ENCODE measurements at places on chromosomes 6 and 20.

- no peak for DNase-seq
Observed at GRCh38 chr20:48538058-48538825, 289.6 kb downstream of the PREX1 start.

- no peak for DNase-seq
Observed at GRCh38 chr20:38706509-38706908, 17.8 kb upstream of the SLC32A1 start.

DNA sequence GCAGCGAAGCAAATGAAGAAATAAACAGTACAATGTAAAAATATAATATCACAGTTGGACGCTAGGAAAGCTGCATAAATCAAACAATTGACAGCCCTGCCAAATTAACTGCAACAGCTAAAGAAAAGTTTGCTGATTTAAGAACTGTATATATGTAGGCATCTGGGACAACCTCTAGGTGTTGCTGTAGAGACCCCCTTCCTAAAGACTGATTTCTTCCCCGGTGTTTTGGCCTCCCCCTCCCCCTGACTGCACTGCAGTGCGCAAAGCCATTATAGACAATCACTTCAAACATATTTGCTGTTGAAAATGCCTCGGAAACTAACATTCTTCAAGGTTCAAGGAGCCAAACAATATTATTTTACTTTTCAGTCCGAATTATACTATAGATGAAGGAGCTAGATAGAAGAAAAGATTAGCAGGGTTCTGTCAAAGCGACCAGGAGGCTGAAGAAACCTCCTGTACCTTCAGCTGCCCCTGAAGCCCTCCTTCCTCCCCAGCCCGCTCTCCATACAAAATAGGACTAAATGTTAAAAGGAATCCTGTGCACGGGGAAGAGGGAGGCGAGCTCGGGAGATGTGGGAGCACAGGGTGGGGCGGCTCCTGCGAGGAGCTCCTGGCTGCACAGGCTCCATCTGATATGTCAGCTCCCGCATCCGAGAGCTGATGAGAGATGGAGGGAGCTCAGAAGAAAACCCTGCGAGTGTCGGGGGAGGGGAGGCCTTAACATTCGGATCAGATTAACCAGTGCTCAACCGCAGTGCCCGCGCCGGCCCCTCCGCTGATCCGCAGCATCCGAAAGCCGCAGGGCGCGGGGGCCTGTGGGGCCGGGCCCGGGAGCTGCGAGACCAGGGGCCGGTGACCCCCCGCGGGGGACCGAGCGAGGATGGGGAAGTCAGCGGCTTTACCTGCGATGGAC, 822 bp downstream of the ELOVL4 start:
- no peak for DNase-seq

DNA sequence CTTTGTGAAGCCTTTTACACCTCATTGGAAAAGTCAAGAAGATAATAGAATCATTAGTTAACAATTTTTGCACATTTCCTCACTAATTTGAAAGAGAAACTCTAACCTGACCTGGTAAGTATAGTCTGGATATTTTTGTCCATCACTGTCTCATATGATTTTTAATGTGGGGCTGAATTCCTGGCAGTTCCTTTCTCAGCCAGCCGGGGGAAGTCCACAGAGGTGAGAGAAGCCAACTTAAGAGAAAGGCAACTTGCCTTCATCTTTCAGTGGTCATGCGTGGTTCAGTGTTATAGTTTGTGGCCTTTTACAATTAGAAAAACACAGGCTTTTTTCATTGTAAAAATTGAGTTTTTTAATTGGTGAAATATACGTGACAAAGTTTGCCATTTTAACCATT, 80.6 kb downstream of the CDYL start:
- no peak for DNase-seq

DNA sequence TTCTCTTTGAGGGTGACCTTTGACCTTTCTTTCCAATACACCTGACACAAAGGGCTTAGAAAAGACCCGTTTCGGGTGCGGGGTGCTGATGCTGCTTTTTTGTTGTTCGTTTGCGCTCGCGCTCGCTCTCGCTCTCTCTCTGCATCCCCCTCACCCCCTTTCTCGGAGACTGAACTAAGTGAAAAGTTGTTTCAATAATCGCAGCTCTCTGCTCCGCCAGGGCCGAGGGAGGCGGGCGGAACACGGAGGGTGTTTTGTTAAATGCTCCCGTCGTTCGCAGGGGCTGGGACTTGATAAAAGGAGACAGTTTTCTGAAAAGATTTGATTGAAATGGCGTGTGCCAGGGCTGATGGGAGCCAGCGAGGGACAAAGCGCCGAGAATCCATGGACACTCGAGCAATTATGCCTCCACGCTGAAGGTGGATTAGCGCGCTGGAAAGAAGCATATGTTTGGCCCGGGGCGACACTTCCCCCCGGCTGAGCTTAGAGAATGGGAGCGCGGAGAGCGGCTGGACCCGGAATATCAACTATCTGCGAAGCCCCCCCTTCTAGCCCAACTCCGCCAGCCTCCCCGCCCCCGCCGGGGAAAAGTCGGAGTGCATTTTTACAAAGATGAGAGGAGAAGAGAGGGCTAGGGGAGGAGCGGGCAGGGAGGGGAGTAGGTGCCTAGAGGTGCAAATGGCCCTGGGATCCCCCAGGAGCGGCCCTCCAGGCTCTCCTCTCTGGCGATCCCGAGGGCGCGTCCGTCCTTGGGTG, 25.0 kb downstream of the TFAP2A start:
- DNase-seq: no peak

DNA sequence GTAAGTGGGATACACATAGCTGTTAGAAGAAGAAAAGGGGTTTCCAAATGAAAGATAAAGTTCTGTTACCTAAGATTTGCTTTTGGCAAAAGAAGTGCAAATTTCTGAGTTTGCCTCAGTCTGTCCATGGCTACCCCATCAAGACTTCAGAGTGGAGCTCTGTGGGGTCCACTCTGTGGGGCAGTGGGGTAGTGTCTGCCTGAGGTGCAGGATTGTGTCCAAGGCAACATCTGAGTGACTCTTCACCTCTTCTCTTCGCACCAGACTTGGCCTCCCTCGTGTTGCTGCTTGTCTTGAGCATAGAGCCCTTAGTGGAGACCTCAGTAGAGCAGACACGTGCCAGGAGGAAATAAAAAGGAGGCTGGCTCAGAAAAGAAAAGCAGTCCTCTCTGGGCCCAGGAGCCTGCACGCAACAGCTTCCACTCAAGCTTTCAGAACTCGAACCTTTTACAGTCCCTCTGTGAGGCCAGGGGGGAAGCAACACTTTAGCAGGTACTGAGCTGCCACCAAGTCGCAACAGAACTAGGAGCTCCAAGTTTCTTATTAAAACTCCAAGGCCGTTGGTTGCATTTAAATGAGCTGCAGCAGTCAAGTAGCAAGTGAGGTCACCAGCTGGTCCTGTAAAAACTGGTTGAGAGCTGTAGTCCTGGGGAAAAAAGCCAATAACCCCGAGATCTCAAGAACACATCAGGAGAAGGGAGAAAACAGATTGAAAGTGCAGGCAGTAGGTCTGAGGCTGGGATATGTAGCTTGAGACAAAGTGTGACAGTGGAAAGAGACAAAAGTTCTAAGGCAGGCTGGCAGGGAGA, 413.5 kb downstream of the CDC5L start:
- no peak for DNase-seq

- no peak for DNase-seq
Observed at GRCh38 chr20:37299718-37300528, 10.5 kb downstream of the MANBAL start.

DNA sequence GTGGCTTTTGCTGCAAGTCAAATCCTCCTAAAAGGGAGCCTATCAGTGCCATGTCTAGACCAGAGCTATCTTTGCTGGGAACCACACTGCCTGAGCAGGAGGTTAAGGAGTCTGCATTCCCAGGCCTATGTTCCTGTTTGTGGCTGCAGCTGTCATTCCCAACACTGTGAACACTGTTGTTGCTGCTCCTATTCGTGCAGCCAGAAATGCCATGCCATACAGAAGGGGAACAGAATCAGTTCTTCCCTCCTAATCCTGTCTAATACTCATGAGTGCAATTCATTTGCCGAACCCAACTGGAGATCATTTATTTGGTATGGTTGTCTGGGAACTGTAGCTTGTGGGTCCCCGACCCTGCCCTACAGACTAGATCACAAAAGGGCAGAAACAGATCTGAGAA, 406.5 kb upstream of the GJE1 start:
- DNase-seq: no peak

- no peak for DNase-seq
Observed at GRCh38 chr6:72987301-72987700, 238.0 kb downstream of the KHDC1L start.

DNA sequence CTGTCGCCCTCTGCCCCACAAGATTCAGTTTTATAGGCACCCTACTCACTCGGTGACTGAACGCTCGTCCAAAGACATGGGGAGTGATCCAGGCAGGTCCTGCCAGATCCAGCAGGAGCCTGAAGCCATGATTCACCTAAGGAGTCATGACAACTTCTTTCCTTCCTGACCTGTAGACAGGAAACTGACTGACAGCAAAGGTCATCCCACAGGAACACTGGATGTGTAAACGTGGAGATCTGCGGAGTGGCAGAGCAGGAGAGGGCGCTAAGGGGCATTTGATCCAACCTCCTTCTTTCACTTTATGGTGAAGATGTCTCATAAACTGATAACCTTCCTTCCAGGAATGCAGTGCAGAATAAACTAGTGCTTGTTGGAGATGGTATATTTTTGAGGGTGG, 192.2 kb downstream of the GJA10 start:
- no peak for DNase-seq

DNA sequence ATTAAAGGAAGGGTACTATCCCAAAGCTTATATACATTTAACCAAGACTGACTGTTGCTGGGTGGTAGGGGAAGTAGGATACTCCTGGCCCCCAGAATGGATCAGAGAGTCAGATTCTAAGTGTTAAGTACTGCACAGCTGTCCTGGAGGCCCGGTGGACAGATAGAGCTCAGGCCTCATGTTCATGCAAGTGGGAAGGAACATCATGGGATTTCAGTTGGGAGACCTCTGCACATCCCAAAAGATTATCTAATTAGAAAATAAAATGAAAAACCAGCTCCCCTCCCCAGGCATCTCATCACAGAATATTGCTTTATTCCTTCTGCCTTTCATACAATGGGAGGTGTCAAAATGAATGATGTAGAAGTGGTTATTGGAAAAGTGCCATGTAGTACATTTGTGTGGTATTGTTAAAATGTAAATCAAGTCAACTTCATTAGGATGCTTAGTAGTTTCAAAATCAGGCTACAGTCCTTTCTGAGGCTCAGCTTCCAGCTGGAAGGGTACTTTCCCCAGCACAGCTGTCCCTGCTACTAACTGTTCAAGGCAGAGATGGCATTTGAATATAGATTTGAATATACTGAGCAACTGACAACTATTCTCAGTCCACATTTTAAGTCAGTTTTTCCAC, 82.9 kb downstream of the SLC35B3 start:
- no peak for DNase-seq

DNA sequence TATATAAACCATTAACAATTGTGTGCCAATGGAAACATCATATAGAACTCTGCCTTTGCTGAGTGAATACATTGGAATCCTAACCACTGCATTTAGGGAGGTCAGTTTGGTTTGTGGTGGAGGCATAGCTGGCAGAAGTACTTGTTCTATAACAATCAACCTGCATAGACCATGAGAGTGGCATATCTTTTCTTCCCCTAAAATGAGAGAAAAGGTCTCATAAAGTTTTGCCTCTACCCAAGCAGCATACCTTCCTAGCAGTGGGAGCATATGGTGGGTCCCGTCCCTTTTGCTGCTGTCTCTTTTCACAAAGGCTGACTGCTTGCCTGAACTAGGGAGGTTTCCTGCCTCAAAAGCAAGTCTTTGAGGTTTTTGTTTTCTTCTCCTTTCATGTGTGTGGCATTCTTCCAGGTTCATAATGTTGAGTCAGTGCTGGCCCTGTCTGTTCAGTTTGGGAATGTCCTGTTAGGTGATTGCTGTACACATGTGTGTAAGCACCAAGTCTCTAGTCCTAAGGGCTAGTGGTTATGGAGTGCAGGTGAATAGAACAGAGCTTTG, 61.2 kb upstream of the SUPT3H start:
- DNase-seq: no peak

DNA sequence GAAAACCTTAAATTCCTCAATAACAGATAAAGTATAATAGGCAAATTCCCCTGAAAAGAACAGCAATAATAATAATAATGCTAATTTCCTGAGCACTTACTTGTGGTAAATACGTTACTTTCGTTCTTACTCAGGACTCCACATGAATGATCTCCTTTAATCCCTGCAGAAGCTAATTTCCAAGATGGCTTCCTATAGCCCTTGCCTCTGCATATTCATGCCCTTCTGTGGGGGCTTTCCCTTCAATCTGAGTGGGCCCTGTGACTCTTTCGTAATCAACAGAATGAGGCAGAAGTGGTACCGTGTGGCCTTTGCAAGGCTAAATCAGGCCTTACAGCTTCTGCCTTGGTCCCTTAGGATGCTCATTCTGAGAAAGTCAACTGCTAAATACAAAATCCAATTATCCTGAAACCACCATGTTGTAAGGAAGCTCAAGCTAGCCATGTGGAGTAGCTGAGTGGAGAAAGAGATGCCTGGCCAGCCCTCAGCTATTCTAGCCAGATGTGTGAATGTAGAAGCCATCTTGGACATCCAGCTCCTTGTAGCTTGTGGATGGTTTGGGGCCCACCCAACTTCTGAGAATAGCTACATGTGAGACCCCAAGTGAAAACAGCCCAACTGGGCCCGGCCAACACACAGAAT, 50.5 kb downstream of the MCUR1 start:
- no peak for DNase-seq

- DNase-seq: no peak
Observed at GRCh38 chr20:22374678-22375590, 209.4 kb downstream of the FOXA2 start.

- DNase-seq: no peak
Observed at GRCh38 chr6:38445925-38446324, 193.8 kb downstream of the BTBD9 start.

DNA sequence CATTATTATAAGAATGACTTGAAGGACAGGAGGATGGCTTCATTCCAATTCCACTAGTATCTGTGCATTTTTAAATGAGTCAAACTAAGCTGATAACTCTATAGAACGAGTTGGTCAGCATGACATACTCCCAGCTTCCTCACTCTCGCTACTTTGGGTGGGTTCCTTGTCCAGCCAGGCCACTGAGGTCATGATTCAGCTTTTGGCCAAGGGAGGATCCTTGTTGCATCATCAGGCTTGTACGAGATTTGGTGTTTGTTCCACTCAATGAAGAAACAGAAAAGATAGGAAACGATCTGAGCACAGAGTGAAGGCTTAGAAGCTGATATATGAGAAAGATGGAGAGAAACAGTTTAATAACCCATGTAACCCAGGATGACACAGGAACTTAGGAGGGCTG, 19.8 kb downstream of the NEDD9 start:
- no peak for DNase-seq

GRCh38 chr20:37711001-37711400, 17.2 kb downstream of the CTNNBL1 start:
- DNase-seq: no peak

Data from stimulated activated CD8-positive, alpha-beta memory T cell treated with anti-CD3 and anti-CD28 coated beads, Interleukin-15, amount 100 ng/mL, for 1 hour (primary cell).